ENCODE measurements at places on chromosomes 4 and X. TPM values are rescaled to one million over a fixed set of nuclear protein-coding genes. Genes with fewer than 3 reads are reported as not detected.

The UGT2A1 gene
- polyA plus RNA-seq: not detected

The WNK3 gene
- 2.0 TPM for polyA plus RNA-seq

- DNase-seq: no peak
These were observed 23.7 kb upstream of the LRAT start for GRCh38 chr4:154720123-154720522.

- no peak for DNase-seq
These were observed 106.2 kb downstream of the SMIM20 start for GRCh38 chr4:26020083-26020668.

DNA sequence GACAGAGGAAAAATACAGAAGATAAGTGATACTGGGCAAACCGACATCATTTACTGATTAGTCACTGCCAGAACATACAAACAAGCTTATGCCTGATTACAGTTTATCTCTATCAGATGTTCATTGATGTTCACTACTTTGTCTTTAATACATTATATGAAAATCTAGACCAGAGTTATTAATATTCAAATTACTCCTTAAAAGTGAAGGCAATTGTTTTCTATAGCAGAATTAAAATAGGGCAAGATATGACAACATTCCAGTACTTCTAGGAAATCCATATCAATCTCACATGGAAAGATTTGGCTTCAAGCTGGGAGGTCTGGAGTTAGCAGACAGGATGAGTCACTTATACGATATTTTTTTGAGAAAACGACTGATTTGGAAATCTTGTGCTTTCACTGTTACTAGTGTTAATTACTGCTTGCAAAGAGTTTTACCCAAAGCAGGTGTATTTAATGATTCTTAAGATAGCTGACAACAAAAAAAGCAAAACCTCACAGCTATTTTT lies 31.8 kb downstream of the HPGD start:
- DNase-seq: peak; percentile 3

DNA sequence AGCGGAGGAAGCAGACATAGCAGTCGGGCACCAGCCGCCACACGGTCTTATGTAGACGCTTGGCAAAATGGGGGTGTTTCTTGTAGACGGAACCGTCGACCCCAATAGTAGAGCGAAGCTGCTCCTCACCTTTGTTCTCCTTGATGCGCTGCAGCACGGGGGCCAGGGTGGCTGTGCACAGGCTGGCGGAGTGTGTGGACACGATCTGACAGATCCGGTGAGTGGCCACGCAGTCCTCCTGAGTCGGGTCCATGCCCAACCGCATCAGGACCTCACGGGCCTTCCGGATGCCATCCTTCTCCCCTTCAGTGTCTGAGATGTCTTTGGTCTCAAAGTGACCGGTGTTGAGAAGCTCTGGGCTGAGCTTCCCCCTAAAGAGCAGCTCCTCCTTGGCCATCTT lies 153.0 kb downstream of the TENT5D start:
- no peak for DNase-seq

DNA sequence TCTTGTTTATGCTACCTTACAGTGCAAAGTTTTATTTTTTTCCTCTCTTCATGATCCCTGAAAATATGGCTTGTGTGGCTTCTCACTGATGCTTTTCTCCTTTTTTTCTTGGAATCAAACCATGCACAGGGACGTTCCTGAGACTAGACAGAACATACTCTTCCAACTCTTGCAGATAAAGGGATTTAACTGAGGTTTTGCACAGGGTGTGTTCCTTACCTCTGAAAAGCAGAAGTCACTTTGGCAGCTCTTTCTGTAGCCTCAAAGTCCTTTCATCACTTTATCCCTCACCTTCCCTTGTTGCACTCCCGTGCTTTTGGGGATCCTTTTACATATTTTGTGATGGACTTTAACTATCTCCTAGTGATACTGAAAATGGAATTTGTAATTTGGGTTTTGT lies 300.1 kb downstream of the SPRY1 start:
- no peak for DNase-seq

DNA sequence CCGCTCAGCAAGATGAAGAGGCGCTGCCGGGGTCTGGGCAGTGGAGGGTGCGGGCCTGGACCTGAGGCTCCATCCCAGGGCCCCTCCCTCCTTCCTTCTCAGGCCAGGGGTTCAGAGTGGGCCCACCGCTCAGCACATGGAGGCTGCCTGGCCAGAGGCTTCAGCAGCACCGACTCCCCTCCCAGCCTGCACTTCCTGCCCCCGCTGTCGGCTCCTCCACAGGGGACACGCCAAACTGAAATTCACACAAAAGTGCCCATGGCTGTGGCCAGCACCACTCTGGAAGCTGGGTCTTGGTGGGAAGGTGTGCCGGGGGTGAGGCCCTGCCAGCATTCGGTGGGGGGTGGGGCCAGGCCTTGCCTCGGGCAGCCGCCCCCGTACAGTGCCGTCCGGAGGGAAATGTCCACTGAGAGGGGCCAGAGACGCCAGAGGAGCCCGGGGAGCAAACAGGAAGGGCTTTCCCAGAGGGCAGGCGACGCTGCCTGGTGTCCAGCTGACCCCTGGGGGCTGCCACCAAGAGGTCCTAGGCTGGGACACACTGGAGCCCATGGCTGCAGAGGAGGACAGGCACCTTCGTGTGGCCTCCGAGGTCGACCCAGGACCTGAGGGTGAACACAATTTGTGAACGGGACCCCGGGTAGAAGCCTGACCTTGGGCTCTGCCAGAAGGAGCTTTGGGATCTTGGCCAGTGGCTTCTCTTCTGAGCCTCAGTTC lies 84.6 kb upstream of the AFAP1 start:
- DNase-seq: no peak

- no peak for DNase-seq
These were observed 124.1 kb downstream of the TRIML1 start for GRCh38 chr4:188263321-188263720.

DNA sequence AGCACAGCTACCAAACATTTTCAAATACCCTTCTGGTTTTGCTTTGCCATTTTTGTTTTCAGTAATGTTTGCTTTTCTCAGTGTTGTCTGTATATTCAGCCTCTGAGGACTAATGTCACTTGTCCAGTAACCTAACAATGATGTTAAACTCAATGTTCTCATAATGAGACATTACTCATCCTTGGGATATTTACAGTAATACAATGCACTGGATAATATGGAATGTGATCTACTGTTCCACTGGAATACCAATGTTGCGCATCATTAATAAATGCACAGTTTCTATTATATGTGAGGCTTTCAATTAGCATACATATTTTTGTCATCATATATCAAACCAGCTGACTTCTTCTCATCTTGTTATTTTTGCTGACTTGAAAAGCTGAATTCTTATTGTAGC lies 259.1 kb downstream of the SH2D1A start:
- no peak for DNase-seq

DNA sequence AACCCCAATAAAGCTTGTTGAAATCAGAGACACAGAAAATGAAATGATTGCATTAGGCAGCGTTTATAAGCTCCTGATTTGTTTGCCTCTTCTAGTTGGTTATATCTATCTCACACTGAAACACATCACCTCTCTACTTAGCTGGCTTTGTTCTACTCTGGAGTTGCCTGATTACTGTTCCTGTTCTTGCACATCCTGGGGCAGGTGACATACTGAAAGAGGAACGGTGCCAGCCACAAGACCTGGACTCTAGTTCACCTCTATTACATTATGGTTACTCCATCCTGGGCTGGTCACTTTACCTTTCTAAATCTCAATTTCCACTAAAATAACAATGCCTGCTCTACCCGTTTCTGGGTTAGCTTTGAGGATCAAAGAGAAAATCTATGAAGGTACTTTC lies 47.9 kb downstream of the TRIM2 start:
- DNase-seq: no peak

- no peak for DNase-seq
These were observed 46.0 kb downstream of the USP38 start for GRCh38 chr4:143230683-143231082.

DNA sequence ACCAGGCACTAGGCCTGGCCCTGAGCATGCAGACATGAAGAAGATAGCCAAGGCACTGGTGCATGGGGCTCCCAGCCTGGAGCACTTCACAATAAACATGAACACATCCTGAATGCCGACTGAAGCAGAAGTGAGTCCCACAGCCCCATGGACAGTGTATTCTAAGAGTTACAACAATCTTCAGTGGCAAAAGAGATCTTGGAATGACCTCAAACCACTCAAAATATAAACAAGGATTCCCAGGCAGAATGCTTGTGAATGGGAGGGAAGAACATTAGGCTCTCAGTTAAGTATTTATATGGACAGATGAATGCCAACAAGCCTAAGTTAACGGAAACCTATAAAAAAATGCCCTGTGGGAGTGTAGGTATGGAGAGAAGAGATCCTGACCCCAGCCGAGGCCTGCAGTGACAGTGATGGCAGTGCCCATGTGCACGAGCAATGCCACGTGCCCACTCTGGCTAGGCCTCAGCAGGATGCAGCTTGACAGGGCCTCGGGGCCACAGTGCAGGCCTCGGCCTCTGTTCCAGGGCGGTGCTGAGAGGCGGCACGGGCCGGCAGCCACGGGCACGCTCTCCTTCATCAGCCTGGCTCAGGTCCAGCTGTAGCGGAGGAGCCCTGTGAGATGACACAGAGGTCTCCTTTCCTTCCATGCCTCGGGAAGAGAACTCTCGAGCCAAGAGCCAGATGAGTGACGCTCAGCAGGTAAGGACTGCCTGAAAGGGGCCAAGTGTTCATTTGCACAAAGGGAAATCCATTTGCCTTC lies 49.2 kb downstream of the IRF2 start:
- no peak for DNase-seq

DNA sequence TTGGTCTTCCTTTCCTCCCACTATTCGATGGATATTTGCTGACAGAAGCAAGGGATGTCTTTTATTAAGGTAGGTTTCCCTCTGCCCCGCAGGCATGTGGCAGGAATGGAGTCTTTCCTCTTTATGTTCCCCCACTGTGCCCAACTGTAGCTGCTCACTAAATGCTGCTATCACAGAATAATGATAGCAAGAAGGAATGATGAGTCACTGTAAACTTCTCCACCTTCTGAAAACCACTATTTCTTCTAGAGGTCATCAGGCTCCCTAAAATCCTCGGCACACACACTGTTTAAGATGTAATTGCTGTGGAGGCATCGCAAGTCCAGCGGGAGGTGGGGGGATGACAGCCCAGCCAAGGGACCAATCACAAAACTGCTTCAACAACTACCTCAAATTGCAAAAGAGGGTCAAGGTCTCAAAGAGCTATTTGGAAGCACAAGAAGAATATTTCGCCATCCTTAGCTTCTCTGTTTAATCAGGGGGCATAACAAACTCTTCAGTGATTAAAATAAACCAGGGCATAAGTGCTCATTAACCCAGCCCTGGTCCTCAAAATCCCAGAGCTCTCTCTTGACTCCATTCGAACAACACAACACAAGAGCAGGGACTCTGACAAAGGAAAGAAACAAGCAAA lies 13.9 kb downstream of the QDPR start:
- DNase-seq: no peak

- DNase-seq: peak; percentile 77
These were observed 86.4 kb downstream of the CBR4 start for GRCh38 chr4:168923526-168924194.

DNA sequence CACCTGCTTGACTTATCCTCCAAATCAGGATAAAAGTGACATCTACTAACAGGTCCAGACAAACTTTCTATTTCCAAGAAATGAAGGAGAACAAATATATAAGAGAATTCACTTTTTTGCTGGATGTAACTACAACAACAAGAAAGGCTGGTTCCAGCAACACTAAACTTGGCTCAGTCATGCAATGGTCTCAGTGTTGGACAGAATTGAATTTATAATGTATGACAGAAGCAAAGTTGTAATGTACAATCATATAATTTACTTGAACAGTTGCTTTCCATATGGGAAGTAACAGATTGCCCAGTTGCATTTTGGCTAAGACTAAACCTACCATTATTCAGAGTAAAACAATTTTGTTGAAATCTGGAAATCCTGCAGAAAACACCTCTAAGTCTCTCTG lies 183.3 kb upstream of the INTU start:
- peak; percentile 66 for DNase-seq

Measured in hindlimb muscle (tissue), 1 donor.